Brain (organoid and tissue), 16 donors: ENCODE measurements at places on chromosomes 4 and X.

DNA sequence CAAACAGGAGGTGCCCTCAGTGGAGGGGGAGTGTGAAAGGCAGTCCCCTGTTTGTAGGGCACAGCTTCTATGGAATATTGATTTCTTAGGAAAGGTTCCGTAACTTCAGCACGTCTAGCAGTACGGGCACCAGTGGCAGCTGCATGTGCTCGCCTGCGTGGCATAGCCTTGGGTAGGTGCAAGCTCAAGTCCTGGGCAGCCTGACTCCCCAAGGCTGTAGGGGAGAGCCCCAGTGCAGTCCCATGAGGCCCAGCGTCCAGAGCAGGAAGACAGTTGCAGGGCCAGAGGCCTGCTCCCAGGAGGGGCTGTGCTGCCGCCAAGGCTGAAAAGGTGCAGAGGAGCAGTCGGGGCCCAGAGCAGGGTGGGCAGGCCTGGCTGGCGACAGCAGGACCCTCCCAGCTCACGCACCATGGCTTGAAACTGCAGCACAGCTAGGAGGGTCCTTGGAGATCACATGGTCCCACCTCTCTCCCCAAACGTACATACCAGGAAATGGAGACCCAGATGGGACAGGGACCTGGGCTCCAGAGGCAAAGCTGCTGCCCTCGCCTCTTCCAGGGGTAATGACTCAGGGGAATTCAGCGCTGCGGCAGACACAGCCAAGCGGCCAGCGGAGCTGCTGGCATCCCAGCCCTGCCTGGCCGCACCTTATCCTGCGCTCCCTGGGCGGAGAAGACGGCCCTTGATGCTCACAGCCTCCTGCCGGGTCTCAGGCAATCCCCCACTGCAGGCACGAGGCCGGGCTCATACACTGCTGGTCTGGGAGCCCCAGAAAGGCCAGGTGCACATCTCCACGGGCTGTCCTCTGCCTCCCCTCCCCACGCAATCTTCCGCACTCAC lies 6.0 kb upstream of the DUSP9 start:
- no peak for DNase-seq

- no peak for DNase-seq
Observed at GRCh38 chr4:108888769-108889168, 125.9 kb upstream of the ETNPPL start.

GRCh38 chr4:79495447-79495846 lies 87.4 kb upstream of the GK2 start:
- peak; percentile 77 for DNase-seq

DNA sequence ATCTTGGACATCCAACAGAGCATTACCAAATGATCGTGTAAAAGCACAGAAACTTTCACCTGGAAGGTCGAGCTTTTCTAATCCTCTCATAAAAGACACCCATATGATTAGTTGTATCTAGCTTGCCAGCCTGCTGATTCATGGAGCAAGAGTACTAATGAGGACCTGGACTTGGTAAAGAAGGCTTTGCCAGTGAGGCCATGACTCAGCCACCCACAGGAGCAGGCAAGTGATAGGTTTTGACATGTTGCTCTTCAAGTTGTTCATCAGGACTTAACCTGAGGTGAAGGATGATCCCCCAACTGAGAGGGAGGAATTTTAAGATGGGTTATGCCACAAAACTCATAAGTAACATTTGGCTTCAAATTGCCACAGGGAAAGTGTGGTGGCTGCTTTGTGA lies 24.7 kb upstream of the EPGN start:
- DNase-seq = no peak

GRCh38 chr4:101823864-101824263 lies 33.3 kb downstream of the BANK1 start:
- no peak for DNase-seq

- no peak for DNase-seq
Observed at GRCh38 chr4:85831647-85832046, 356.7 kb downstream of the ARHGAP24 start.

GRCh38 chrX:152988536-152989291 lies 5.2 kb downstream of the PNMA5 start:
- no peak for DNase-seq

- DNase-seq = peak; percentile 28
Observed at GRCh38 chr4:73311428-73311827, 52.8 kb upstream of the ANKRD17 start.

DNA sequence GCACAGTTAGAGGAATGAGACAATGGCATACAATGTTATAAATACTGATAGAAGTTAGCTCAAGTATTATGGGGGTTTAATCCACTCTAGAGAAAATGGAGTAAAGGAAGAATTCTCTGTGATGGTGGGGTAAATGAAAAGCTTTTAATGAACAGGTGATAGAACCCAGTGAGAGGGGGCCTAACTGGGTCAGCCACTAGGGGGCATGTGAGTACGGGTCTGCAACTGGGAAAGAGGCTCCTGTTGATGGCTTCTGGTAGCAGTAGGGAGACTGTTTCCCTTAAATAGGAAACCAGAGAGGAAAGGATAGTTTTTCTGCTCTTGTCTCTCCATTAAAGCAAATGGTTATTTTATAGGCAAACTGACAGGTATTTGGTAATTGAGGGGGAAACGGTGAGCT lies 132.8 kb upstream of the GPR101 start:
- DNase-seq = no peak

DNA sequence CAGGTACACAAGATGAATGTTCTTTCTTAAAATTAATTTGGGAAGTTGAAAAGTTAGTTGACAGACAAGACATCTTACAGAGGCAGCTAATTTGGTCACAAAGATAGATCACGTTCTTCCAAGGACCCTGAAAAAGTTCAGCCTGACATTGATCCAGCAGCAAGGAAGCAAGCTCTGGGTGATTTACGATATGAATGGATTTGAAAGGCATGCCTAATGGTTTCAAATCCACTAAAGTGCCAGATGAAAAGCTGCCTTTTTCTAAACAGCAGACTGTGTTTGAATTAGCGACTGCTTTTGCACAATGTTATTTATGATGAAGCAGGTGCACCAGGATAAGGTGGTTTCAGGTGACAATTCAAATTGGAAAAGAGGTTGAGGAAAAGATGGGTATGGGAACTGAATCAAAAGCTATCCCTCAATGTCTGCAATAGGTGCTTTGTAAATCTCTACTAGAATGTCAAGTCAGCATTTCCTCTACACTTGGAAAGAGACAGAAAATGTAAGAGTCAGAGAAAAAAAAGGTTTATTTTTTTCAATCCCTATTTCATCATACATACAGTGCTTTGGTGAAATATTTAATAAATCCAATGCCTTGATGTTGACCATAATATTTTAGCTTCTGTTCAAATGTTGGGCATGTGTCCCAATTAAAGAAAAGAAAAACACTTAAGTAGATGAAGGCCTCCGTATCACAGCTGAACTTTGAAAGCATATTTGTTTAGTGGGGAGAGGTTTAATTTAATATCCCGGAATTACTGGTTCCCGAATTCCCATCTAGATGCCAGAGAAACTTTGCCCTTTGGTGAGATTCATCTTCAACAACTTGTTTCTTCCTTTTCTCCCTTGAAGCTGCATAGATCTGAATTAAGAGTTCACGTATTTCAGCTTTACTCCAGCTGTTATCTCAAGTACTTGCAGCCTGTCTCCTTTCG lies 6.0 kb downstream of the RASGEF1B start:
- DNase-seq = no peak

DNA sequence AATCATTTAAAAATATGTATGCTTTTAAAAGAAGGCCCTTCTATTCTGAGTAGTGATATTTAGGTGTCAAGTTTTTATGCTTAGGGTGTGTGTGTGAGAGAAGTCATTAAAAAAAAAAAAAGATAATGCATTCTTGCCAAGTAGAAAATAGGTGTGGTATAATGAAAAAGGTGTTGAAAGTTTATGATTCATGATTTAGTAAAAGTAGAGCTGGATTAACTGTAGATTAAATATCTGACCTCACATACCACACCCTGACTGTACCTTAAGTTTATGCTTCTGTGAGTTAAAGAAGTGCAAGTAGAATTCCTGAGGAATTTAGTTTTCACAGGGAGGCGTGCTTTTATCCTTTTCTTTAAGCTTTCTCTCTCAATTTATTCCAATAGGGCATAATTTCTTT lies 71.1 kb downstream of the BMPR1B start:
- DNase-seq = no peak

DNA sequence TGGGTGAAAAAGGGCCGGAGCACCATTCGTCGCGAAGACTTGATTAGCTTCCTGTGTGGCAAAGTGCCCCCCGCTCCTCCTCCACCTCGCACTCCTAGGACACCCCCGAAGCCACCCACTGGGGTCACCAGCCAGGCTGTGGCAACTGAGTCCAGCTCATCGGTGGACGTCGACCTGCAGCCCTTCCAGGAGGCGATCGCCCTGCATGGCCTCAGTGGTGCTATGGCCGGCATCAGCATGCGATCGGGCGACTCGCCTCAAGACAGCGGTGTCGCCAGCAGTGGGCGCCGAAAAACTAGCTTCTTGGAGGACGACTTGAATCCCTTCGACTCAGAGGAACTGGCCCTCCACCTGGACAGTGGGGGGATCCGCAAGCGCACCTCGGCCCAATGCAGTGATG lies 126.8 kb upstream of the CXorf66 start:
- DNase-seq = no peak

GRCh38 chr4:25299476-25300203 lies 12.9 kb upstream of the ZCCHC4 start:
- DNase-seq = no peak

DNA sequence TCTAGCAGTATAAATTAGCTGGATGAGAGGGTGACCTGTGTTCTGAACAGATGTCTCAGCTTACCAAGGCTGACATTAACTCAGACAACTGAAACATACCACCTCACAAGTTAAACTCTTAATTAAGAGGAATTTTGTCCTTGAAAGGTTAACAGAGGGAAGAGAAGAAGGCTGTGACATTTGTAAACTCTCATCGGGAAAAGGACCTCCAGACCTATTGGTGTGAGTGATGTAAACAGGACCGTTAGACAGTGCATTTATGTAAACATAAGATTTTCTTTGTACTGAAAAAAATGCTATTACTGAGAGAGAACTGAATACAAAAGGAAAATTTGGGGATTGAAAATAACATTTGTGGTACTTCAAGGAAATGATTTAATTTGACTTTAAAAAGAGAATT lies 308.4 kb upstream of the DIAPH2 start:
- DNase-seq = no peak

DNA sequence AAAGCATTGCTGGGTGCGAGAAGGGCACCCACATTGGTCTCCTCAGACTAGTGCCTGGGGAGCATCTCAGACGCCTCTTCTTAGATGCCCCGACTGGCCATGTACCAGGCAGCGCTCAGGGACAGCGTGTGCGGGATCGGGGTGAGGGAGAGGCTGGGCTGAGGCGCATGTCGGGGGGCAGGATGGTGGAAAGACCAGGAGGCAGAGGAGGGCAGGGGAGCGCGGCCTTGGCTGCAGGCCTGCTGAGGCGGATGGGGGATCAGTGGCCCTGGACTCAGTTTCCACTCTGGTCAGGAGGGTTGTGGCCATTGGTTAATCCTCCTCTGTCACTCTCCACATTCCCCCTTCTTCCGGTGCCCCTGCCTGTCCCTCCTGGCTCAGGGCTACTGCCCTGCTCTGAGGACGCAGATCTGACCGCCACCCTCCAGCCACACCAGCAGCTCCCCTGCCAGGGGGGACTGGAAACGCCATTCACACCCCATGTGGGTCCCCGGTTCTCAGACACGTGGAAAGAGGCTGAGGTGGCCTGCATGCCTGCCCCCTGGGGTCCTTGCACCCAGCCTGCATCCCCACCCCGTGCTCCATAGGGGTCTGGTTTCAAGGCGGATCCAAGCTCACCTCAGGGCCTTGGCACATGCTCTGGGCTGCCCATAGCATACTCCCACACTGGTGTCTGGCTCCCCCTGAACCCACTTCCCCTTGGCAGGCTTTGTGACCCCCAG lies 105.9 kb downstream of the CPZ start:
- DNase-seq = no peak

DNA sequence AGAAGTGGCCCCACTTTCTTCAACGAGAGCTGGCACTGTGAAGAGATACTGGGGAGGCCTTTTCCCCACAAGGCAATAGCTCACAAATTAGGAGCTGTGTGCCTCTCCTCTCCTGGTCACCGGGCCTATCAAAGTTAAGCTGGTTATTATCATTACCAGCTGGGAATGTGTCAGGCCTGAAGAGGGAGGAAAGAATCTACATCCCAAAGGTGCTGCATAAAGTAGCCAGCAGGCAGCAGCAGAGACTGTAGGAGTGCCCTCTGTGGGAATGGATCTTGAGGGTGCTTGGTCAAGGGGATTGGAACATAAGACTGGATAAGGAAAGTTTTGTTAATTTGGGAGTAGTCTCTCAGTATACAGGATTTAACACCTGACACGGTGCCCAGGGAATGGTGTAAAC lies 9.1 kb upstream of the TMPRSS11D start:
- DNase-seq = no peak
